AG04449 (cell line): ENCODE measurements at places on chromosomes 16 and 17.
A peak's percentile ranks its signal among the peaks of the same experiment; 100 is the strongest.

DNA sequence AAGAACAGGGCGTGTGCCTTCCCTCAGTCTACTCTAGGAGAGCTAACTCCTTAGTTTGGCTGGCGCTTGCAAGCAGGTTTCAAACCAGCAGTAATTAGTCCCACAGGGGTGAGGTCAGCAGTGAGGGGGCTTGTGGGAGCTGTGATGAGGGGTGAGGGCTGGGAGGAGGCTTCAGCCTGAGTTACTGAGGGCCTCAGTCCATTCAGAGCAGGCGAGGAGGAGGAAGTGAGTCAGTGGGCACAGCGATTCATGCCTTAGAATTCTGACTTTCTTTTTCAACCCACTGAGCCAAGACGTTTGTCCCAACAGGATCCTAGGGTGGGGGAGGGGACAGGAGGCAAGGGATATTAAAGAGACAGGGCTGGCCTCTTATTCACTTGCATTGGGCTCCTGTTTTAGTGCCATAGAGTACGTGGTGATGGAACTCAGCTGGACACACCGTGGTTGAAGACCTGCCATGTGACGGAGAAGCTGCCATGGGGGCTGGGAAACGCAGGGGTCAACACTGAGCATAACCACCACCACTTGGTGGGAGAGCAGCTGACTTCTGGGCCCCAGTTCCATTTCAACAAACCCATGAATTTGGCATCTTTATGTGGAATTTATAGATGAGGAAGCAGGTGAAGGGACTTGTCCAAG is 8.3 kb upstream of the ITGA3 start:
- no peak for DNase-seq

GRCh38 chr17:76170114-76170513 is 29.1 kb upstream of the FOXJ1 start:
- no peak for DNase-seq

- DNase-seq = no peak
Observed at GRCh38 chr17:47882247-47882646, 13.8 kb upstream of the SP2 start.

GRCh38 chr16:28538733-28539596 is at the start of gene NUPR1:
NUPR1 (minus strand) TSS chr16:28538974; CDS start chr16:28538907, 67 bp downstream.
- DNase-seq = peak; percentile 71

DNA sequence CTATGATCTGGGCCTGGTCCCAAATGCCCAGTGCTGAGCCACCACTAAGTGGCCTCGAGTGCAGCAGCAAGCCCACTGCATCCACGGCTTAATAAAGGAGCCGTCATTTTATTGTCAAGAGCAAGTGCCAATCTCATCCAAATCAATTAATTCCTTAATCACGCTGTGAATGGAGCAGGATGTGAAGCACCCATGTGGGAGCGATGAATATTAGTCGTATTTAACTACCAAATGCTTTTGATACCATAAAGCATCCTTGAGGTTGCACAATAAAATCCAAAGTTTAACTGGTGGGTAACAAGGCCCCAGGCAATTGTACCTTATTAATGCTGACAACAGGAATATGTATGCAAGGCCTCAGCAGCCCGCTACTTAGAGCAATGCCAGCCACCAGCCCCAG is 226.0 kb upstream of the C16orf82 start:
- DNase-seq = no peak

DNA sequence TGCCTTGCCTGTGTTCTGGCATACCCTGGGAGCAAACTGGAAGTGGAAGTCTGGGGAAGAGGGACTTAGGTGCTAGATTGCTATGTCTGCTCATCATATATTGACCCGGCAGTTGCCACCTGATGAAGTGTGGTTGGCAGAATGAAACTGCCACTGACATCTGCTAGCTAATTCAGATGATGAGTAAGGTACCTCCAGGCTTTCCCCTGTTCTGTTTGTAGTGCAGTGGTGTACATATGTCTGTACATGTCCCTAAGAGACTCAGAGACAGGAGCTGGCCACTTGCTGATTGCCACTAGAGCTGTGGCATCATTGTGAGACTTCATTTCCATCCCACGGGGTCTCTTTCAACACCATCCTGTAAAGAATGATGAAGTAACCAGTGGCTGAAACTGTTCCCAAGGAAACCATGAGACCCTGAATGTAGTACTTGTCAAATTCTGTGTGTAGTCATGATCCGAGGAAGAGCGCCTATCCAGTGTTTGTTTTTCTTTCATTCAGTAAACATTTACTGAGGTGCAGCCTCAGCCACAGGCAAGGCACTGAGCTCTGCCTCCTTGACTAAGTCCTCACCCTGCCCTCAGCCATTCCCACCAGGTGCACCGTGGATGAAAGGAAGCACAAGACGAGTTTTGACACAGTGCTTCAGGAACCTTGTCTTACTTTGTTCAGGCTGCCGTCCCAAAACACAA is 13.2 kb downstream of the CLUAP1 start:
- no peak for DNase-seq

DNA sequence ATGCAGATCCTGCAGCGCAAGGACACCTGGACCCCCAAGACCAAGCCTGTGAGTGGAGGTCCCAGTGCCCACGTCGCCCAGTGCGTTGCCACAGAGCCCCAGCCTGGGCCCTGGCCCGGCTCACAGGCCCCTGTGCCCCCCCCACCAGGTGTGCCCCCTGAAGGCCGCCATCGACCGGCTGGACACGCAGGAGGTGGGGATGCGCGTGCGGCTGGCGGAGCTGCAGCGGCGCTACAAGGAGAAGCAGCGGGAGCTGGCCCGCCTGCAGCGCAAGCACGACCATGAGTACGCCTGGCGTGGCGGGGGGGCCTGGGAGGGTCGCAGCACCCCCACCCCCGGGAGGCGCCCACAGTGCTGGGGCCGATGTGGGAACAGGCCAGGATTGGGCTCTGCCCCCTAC is 56.6 kb downstream of the BAHCC1 start:
- no peak for DNase-seq

DNA sequence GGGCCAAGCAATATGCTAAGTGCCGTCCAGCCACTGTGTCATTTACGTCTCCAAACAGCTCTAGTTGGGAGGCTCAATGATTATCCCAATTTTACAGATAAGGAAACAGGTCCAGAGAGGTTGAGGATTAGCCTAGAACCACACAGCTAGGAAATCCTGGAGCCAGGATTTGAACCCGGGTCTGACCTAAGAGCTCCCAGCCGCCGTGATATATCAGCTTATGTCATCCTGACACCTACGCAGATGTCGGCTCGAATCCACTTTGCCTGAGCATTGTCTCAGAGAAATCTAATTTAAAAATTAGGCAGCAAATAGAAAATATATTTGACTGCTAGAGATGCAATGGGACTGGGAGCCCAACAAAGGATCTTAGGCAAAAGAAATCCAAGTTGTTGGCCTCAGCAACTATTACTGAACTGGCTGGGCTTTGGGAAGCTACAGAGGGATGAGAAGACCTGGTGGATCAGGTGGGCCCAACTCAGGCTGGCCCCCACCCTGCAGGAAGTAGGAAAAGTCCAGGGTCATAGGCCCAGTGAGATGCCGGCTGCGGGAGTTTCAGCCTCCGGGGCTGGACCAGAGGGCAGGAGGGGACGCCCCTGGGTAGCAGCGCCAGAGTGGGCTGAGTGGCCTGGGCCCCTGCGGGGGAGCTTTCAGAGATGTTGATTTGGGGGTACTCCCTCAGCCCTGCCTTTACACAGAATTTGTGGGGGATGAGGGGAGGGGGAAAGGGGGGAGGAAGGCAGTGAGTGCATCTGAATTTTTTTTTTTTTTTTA is 35.1 kb upstream of the IL21R start:
- DNase-seq = no peak

GRCh38 chr17:37194208-37194607 is 181.6 kb upstream of the C17orf78 start:
- DNase-seq = no peak

GRCh38 chr17:58538811-58539409 is 24.5 kb upstream of the MTMR4 start:
- DNase-seq = no peak

DNA sequence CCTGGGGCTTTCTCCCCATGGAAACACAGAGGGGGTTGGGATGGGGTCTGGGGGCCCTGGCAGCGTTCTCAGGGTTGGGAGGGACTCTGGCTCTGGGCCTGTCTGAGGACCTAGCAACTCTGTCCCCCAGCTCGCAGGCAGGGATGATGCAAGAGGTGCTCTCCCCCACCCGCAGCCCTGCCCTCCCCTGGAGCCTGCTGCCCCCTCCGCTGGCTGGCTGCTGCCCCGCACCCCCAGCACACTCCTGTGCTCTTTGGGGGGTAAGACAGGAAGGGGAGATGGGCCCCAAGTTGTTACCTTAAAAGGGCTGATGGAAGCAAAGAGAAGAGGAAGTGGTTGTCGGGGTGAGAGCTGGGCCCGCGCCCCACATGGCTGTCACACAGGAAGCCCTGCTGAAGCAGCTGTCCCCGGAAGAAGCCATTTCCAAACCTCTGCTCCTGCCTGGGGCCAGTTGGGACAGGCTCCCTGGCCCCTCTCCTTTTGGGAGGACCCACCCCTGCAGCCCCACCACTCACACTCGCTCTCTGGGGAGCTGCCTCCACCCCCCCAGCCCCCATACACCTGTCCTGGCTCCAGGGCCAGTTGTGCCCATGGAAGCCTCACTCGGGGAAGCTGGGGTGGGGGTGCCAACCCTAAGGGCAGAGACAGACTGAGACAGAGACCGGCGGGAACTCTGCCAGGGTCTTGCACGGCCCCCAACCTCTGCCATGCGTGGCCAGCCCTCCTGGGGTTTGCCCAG is 2.5 kb downstream of the CORO1A start:
- no peak for DNase-seq

DNA sequence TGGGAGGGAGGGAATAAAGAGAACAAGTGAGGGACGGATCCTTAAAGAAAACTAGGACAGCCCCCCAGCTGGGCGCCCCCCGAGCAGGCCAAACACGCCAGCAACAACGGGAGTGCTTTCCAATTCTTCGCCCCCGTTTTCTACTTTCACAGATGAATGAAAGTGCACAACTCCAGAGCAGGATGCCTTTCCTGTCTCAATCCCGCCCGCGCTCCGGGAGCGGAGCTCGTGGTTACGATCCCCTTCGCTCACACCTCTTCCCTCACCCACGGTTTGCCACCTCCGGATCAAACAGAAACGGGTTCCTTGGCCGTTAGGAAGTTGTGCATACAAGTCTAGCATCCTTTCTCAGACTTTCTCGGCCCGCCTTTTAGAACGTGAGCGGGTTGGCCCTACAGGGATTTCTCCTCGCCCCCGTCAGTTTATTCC is 680 bp downstream of the SKA2 start:
- no peak for DNase-seq

DNA sequence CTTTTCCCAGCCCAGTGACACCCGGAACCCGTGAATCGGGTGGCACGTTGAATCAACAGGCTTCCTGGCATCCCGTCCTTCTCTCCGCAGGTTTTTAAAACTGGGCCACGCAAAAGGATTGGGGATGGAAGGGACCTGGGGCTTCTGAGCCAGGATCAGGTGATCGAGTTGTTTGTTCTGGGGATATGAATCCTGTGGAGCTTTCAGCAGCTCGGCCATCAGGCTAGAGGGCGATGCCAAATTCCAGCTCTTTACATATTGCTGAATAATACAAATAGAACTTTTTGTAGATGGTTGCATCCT is 473 bp downstream of the SUPT6H start:
- no peak for DNase-seq

GRCh38 chr16:84603140-84603816 is 14.6 kb downstream of the COTL1 start:
- DNase-seq = peak; percentile 90

DNA sequence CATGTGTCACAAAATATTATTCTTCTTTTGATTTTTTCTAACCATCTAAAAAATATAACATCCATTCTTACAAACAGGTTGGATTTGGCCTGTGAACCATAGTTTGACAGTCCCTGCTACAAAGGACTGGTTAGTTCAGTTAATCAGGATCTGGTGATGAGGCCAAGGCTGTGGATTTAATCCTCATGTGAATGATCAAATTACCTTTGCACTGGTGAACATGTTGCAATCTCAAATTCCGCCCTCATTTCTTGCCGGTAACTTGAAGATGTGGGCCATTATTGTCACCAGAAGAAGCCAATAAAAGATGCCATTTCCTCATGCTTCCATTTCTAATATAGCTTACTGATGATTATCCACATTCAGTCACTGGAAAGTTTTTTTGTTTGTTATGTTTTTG is 35.3 kb upstream of the YPEL2 start:
- no peak for DNase-seq

GRCh38 chr17:82392941-82393340 is 21.4 kb downstream of the UTS2R start:
- no peak for DNase-seq

GRCh38 chr16:59635674-59636073 is 901.6 kb upstream of the GOT2 start:
- peak; percentile 19 for DNase-seq

DNA sequence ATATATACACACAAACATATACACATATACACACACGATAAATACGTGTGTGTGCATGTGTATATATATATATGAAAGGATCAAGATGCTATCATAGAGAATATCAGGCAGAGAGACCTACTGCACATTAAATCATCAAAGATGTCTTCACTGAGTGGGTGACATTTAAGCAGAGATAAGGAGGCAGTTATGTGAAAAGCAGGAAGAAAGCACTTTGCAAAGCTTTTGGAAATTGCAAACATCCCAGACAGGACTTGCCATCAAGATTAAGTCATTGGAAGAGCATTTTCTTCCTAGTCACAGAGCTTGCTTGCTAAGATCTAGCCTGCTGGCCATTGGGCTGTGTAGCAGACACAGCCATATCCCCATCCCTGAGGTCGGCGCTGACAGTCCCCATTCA is 56.4 kb downstream of the VAT1L start:
- no peak for DNase-seq

- DNase-seq = no peak
Observed at GRCh38 chr16:48365025-48365600, 20.1 kb downstream of the SIAH1 start.

DNA sequence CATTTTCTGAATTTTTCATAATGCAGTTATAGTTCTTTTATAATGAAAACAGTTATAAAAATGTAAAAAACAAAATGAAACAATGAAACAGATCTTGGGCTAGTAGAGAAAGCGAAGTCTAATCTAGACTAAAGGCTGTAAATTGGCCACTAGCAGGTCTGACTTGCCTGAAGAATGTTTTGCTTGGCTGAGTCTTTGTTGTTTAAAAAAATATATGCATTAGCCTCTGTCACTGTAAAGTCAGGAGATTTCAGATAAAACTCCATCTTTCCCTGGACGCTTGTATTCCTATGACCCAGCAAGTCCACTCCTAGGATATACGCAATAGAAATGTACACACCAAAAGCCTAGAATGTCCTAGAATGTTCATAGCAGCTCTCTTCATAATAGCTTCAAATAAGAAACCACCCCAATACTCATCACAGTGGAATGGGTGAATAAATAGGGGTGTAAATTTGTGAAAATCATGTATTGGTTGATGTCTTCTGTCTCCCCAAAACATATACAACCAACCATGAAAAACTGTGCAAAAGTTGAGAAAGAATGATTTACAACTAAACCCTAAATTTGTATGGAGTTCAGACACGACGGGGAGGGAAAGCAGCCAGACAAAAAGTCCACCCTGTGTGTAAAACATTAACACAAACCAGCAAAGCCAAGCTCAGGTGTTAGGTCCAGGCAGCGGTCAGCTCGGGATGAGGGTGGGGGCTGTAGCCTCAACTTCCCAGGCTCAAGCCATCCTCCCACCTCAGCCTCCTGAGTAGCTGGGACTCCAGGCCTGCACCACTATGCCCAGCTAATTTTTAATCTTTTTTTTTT is 37.7 kb upstream of the MEAK7 start:
- peak; percentile 46 for DNase-seq

GRCh38 chr17:16875662-16876061 is 96.3 kb downstream of the TNFRSF13B start:
- DNase-seq = no peak

GRCh38 chr16:9681508-9681907 is 500.7 kb downstream of the GRIN2A start:
- no peak for DNase-seq

GRCh38 chr17:59786536-59787319 is 79.3 kb downstream of the VMP1 start:
- DNase-seq = peak; percentile 100
